Mesothelial cell of epicardium (in vitro differentiated cells): ENCODE measurements at places on chromosomes 1 and 21. TPM values are rescaled to one million over a fixed set of nuclear protein-coding genes. Genes with fewer than 3 reads are reported as not detected.

The EVA1B gene
- total RNA-seq = 78.1 to 80.4 TPM (median 80.4 TPM) in 3 replicates

The OR2L13 gene
- not detected in 3 replicates for total RNA-seq

The KCNN3 gene
- 1.2 to 1.5 TPM (median 1.3 TPM) in 3 replicates for total RNA-seq

The CELA2B gene
- total RNA-seq = not detected in 3 replicates

The C8B gene
- not detected in 3 replicates for total RNA-seq

The CYP4A22 gene
- not detected in 3 replicates for total RNA-seq

The SPRR2E gene
- 1.2 to 1.9 TPM (median 1.9 TPM) in 3 replicates for total RNA-seq

GRCh38 chr1:198622001-198622400, 16.8 kb upstream of the PTPRC start:
- no peaks in the 10 kb centered on the region for H3K4me1 ChIP-seq
- no peak overlapping the region for H3K4me3 ChIP-seq
- no peak overlapping the region for H3K27ac ChIP-seq
- H3K36me3 ChIP-seq = no peaks in the 10 kb centered on the region
- no peaks in the 10 kb centered on the region for H3K27me3 ChIP-seq
- no peak for DNase-seq

DNA sequence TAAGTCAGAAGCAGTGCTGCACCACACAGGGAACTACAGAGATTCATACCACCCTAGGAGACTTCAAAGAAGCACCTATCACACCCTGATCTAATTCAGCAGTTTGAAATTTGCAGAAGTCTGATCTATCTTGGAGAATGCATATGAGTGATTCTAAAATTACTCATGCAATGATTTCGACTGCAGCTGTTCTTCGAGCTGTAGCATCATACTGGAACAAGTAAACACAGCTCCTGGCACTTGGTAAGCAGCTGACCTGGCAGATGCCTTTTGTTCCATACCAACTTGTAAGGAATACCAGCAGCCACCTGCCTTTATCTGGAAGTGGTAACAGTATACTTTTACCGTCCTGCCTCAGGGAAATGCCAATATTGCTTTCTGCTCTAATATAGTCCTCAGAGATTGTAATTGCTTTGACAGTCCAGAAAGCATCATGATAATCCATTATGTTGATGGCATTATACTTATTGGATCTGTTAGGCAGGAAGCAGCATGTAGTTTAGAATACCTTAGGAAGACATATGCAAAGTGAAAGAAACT, 25.7 kb downstream of the AADACL4 start:
- DNase-seq = no peak
- peaks cover 5% of the 10 kb centered on the region for H3K27me3 ChIP-seq
- H3K27ac ChIP-seq = no peak overlapping the region
- H3K4me3 ChIP-seq = no peak overlapping the region

GRCh38 chr21:34080710-34081109, 7.3 kb downstream of the MRPS6 start:
- no peak overlapping the region for H3K4me3 ChIP-seq
- H3K4me1 ChIP-seq = peaks cover 69% of the 10 kb centered on the region
- DNase-seq = no peak
- no peak overlapping the region for H3K27ac ChIP-seq

- no peak overlapping the region for H3K27ac ChIP-seq
- no peaks in the 10 kb centered on the region for H3K36me3 ChIP-seq
- H3K27me3 ChIP-seq = no peaks in the 10 kb centered on the region
- no peak for DNase-seq
- no peak overlapping the region for H3K4me3 ChIP-seq
- peaks cover 9% of the 10 kb centered on the region for H3K4me1 ChIP-seq
Measured at GRCh38 chr1:80211691-80212380, 1205.3 kb upstream of the ADGRL4 start.

DNA sequence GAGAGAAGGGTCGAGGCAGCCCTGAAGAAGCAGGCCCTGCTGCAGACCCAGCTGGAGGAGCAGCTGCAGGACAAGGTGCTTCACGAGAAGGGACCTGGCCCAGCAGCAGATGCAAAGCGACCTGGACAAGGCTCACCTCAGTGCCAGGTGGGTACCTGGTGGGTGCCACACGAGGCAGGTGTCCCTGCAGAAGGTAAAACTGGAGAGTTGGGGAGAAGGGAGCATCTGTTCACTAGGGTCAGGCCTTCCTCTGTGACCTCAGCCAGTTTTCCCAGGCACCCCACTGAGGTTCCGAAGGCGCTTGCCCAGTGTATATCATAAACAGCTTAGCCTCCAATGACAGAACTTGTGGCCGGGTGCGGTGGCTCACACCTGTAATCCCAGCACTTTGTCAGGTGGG, 5.5 kb upstream of the NBPF3 start:
- peaks cover 4% of the 10 kb centered on the region for H3K4me1 ChIP-seq
- H3K27ac ChIP-seq = no peak overlapping the region
- H3K27me3 ChIP-seq = peaks cover 13% of the 10 kb centered on the region
- no peak overlapping the region for H3K4me3 ChIP-seq
- H3K36me3 ChIP-seq = no peaks in the 10 kb centered on the region

DNA sequence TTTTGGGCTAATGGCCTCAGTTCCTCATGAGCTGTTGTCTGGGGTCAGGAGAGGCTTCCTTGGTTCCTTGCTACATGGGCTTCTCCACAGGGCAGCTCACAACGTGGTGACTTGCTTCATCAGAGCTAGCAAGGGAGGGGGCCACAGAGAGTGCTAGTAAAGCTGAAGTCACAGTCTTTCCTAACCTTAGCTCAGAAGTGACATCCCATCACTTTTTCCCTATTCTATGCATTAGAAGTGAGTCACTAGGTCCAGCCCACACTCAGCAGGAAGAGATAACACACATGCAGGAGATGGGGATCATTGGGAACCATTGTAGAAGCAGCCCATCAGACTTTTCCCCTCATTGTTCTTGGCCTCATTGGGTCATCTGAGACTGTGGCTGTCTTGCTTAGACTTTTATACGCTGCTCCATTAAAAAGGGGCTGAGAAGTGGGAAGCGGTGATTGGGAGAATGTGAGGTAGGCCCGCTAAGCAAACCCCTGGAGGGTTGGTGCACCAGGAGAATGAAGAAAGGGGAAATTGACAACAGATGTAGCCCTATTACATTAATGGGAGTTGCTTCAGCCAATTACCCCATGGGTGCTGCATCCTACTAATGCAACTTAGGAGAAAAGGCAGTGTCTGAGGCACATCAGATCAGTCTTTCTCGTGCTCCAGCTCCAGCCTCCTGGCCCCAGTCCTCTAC, 22.1 kb upstream of the IGSF21 start:
- H3K27ac ChIP-seq = no peak overlapping the region
- no peak for DNase-seq
- H3K36me3 ChIP-seq = no peaks in the 10 kb centered on the region
- no peak overlapping the region for H3K4me3 ChIP-seq
- H3K4me1 ChIP-seq = no peaks in the 10 kb centered on the region
- H3K27me3 ChIP-seq = peaks cover 71% of the 10 kb centered on the region

GRCh38 chr1:228064741-228065542, 17.6 kb upstream of the ARF1 start:
- no peak overlapping the region for H3K4me3 ChIP-seq
- no peak for DNase-seq
- peaks cover 66% of the 10 kb centered on the region for H3K27me3 ChIP-seq
- peaks cover 9% of the 10 kb centered on the region for H3K4me1 ChIP-seq

DNA sequence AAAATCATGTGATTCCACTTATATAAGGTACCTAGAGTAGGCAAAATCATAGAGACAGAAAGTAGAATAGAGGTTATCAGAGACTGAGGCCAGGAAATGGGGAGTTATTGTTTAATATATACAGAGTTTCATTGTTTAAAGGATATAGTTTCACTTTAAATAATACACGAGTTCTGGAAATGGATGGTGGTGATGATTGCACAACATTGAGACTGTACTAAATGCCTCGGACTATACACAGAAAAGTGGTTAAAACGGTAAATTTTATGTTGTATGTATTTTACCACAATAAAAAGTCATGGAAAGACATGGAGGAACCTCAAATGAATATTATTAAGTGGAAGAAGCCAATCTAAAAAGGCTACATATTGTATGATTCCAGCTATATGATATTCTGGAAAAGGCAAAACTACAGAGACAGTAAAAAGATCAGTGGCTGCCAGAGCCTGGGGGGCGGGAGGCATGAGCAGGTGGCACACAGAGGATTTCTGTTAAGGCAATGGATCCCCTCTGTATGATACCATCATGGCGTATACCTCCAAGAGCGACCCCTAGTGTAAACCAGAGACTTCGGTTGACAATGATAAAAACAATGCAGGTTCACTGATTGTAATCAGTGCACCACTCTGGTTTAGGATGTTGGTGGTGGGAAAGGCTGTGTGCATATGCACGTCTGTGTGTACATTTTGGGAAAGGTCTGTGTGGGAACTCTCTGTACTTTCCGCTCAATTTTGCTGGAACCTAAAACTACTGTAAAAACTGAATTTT, 7.5 kb downstream of the C1orf198 start:
- peak overlapping the region; percentile 65 for H3K27ac ChIP-seq
- H3K36me3 ChIP-seq = peaks cover 19% of the 10 kb centered on the region
- peaks cover 79% of the 10 kb centered on the region for H3K4me1 ChIP-seq
- H3K27me3 ChIP-seq = no peaks in the 10 kb centered on the region
- H3K4me3 ChIP-seq = no peak overlapping the region

DNA sequence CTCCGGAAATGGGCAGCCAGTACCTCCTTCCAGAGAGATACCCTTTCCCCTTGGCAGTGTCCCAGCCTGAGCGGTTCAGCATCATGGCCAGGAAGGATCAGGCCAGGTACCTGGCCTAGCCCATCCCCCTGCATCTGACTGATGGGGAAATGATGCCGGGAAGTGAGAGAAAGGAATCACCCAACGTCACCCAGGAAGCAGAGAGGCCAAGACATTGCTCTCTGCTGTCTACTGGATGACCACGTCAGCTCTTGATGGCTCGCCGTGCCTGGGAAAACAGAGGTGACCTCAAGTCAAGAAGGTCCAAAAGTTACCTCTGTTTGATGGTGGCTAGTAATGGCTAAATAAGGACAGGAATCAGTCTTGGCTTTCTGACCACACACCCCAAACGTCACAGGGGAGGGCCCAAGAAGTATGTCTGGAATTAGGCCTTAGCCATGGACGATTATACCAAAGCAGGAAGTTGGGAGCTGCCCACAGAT, 79.0 kb downstream of the MRPL37 start:
- H3K4me1 ChIP-seq = peaks cover 35% of the 10 kb centered on the region
- H3K27ac ChIP-seq = peak overlapping the region; percentile 25
- H3K27me3 ChIP-seq = no peaks in the 10 kb centered on the region
- peaks cover 15% of the 10 kb centered on the region for H3K36me3 ChIP-seq
- no peak for DNase-seq

DNA sequence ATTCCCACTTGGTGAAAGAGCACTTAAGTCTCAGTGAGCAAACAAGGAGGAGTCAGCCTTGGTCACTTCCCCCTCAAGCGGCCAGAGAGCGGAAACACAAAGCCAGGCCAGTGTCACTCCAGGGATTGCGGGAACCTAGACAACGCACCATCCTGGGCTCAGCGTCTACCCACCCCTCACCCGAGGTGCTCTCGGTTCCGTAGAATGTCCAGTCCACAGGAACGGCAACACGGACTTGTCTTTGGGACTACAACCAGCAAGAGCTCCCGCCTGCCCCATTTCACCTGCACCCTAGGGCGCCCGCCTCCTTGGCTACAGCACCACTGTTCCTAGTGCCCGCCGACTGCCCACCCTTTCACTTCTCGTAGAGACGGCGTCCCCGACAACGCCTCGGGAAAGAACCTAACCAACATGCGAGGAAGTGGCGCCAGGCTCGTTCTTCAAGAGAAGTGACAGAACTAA, 509 bp downstream of the GDAP2 start:
- DNase-seq = no peak
- H3K4me1 ChIP-seq = peaks cover 30% of the 10 kb centered on the region
- peak overlapping the region; percentile 87 for H3K27ac ChIP-seq
- H3K27me3 ChIP-seq = no peaks in the 10 kb centered on the region
- peaks cover 5% of the 10 kb centered on the region for H3K36me3 ChIP-seq
- peak overlapping the region; percentile 88 for H3K4me3 ChIP-seq
